ENCODE measurements at places on chromosomes 7 and 10. TPM values are rescaled to one million over a fixed set of nuclear protein-coding genes. Genes with fewer than 3 reads are reported as not detected.

DNA sequence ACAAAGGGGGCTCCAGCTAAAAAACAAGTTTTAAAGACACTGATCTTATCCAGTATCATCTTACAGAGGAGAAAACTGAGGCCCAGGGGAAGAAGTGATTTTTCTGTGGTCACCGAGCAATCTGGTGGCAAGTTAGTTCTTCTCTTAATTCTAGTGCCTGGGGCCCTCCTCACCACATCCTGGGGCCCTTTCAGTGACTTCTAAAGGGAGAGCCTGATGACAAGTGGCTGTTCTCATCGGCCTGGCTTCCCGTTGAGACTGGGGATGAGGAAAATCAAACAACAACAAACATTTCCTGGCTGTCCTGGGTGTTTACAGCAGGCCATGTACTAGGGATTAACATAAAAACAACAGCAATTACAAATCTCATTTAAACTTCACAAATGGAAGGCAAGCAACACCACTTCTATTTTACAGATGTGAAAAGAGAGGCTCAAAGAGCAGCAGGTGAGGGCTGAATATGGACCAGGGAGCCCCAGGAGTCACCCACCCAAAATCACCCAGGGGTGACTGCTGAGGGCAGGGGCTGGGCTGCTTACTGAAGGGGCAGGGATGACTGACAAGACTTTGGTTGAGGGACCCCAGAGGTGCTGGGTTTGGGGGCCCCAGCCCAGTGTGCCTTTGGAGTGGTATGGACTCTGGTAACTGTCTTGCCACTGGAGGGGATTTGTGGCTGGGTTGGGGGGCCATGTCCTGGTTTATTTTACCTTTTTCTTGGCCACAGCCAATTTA, 24.7 kb upstream of the MTPAP start:
- DNase-seq: no peak

DNA sequence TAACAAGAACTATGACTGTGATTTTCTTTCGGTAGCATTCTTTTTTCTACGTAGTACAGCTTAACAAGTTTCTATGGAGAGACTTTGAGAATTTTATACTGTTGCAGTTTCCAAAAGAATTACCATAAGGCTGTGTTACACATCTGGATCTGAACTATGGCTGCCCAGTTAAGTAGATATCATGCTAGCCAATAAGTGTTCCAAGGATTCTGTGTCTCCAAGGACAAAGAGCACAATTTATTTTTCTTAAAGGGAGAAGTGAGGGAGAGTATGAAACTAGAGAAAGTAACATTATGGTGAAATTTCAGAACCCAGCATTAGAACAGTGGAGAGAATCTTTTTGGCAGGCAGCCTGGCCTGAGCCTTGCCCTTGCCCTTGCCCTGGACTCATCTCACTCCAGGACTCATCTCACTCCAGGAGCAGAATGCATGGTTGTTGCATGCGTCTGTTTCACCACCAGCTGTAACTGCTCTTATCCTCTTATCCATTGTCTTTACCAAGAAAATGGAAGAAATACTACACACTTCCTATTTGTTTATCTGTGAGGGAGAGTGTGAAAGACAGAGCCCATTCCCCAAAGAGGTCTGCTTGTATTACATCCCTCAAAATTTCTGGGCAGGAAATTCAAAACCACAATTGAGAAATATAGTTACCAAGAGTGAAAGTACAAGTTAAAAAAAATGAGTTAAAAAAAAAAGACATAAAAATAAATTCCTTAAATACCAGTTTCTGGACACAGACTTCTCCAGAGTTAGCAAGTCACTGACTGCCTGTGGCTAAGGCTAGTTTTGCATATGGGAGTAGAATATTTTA, 1067.5 kb downstream of the NRG3 start:
- DNase-seq: peak; percentile 8

The PRR15 gene
- total RNA-seq: 1.2 TPM

DNA sequence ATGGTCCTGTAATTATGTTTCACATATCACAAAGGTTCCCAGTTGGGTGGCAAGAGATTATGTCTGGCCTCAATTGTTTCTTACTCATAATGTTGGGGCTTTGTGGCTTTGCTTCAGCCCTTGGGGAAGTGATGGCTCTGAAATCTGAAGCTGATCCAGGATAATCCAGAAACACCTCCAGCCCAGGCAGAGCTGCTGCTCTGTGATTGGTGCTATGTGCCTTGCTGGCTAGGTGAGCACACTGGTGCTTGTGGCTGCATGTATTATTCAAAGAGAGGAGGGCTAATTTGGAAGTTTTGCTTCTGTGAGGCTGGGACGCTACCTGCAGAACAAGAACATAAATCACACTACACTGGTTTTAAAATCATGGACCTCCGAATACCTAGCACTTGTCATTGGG, 346.6 kb upstream of the MGMT start:
- DNase-seq: no peak

The TYW1B gene
- total RNA-seq: 0.66 TPM

DNA sequence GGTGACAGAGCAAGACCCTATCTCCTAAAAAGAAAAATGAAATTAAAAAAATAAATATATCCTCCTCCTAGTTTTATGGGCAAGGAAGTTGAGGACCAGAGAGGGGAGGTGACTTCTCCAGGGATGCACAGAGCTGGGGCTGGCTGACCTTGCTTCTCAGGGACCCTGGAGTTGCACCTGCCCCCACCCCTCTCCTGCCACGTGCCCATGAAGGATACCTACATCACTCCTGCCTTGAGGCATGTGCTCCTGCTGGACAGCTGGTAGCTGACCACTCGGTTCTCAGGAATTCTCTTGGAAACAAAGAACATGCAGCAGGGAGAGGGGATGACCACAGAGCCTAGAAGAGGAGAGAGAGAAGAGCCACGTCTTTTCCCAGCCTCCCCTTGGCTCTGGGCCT, 522 bp downstream of the CCL24 start:
- DNase-seq: no peak

GRCh38 chr7:117134889-117135552, 181.7 kb downstream of the ST7 start:
- peak; percentile 45 for DNase-seq

DNA sequence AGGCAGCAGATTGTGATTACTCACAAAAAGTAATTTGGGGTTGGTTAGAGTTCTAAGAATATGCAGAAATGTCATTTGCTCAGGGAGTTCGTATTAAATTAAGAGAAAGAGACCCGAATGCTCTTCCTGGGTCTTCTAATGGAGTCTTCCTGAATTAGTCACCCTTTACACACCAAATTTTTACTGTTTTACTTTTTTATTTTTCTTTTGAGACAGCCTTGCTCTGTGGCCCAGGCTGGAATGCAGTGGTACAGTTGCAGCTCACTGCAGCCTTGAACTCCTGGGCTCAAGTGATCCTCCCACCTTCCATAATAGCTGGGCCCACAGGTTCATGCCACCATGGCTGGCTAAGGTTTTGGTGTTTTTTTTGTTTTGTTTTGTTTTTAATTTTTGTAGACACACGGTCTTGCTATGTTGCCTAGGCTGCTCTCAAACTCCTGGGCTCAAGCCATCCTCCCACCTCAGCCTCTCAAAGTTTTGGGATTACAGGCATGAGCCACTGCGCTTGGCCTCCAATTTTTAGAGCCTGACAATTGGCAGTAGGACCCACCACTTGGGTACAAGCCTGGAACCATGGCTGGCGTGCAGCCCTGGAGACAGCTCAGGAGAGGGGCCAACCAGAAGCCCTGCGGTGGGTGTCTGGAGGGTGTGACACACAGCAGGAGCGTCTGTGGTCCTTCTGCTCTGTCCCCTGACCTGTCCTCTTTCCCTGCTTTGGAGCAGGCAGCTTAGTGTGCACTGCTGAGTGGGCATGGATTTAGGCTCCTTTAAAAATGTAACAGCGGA, 16.4 kb upstream of the BHLHA15 start:
- no peak for DNase-seq

Data from H4 (cell line).